ENCODE measurements at places on chromosomes 2 and 18.

DNA sequence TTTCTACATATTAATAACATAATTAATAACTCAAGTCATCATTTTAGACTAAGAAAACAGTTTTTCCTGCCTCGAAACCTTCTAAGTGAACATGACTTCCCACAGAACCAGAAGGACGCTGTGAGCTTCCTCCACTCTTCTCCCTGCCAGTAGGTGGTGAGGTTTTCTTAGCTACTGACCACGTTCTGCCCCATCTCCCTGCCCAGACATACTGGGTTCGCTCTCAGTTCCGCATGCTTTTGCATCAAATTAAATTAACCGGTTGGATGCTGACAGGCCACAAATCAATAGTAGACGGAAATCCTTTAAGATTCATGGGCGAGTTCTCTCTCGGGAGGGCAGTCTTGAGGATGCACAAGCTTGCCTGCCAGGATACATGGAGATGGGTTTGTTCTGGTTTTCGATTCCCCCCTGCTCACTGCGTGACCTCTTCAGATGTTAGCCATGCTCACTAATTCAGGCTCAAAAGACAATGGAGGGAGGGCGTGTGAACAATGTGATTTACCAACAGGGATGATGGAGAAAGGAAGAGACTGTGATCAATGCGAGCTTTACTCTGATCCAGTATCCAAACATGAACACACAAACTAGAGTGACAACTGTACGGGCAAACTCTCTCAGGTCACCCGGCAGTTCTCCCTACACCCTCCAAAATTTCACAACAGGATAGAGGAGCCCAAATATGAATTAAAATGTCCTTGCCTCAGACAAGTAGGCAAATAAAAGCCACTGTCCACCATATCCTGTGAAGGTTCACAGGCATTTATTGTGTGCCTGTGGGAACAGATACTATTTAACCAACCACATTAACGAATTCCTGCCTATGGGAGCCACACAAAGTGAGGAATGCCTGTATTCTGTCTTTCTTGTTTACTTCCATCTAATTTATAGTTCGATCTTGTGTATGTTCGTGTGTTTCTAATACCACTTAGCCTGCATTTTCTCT lies 375.7 kb downstream of the EIPR1 start:
- no peak for DNase-seq

DNA sequence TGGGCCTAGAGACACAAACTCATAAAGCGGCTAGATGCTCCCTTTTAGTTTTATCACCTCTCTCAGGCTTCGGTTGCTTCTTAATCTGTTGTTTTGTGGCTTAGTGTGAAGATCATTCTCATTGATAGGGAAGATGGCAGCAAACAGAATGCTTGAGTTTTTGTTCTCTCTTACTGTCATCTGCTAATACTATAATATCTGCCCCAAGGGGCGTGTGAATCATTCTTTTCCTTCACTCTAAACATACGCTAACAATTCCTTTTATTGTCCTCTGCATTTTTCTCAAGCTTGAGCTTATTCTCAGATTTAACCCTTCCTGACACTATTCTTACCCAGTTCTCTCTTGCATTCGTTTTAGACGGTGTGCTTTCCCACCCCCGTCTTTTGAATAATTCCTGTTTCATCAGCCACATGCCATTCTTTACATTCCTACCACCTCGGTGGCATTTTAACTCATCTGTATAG lies 323.9 kb upstream of the NRP2 start:
- DNase-seq = no peak

DNA sequence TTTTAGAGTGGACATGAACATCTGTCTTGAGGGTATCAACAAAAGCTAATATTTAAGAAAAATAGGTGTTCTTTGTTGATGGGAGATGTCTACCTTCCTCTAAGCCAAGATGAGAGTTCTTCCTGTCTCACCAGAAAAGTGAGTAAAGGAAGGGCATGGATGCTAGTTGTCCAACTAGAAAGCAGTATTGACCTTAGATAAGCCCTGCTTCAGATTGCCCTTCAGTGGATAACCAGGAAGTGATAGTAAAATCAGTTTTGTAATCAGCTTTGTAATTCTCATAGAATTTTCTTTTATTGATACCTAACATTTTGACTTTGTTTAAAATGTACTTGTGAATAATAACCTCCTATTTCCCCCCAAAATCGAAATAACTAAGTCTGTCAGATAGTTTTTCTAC lies 134.7 kb downstream of the ZNF407 start:
- DNase-seq = no peak

DNA sequence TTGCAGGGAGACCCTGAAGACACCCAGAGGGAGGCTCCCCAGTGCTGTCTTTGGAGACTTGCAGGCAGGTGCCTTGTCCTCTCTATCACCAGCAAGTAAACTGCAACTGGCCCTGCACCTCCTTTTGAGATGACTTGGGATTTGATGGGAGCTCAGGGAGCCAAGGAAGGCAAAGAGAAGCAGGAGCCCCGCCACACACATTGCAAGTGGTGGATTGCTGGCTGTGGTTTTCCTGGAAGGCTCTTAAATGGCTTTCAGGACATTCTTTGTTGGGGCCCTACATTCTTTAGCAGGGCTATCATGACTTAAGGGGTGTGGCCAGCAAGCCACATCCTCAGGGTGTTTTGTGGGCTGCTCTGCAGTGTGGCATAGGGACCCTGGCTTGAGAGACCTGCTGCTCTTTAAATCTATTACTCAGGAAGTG lies 39.9 kb upstream of the CDC42EP3 start:
- no peak for DNase-seq

DNA sequence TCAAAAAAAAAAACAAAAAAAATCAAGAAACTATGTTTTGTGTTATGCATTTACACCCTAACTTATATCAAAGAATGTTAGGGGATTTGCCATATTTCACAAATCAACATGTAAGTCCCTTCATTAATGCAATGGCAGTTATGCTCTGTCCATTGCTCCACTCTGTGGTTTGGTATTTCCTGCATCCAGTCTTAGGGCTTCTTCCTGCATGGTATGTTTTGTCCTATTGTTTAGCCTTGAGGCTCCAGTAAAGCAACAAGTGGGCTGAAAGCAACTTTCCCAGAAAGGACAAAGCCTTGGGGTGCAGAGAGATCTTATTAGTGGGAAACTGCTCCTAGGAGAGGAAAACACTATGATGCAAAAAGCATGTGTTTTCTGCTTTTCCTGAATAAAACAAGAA lies 474.1 kb downstream of the IRS1 start:
- DNase-seq = no peak

GRCh38 chr2:86433137-86433536 lies 8.0 kb upstream of the KDM3A start:
- no peak for DNase-seq

GRCh38 chr18:54033052-54033451 lies 191.4 kb downstream of the MBD2 start:
- DNase-seq = no peak

DNA sequence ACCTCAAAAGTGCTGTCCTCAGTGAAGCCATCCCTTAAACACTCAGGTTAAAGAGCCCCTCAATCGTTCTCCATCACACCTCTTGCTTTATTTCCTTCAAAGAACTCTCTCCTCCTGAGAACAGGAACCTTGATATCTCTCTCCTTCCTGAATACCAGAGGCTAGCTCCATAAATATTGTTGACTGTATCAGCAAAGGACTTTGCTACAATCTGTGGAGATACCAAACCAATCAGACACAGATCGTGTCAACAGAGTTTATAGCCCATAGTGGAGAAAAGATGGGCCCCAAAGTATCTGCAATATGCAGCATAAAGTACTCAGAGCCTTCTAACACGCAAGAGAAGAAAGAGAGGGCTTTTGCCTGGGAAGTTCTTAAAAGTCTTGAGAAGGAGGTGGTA lies 36.4 kb downstream of the PLEKHM3 start:
- no peak for DNase-seq

DNA sequence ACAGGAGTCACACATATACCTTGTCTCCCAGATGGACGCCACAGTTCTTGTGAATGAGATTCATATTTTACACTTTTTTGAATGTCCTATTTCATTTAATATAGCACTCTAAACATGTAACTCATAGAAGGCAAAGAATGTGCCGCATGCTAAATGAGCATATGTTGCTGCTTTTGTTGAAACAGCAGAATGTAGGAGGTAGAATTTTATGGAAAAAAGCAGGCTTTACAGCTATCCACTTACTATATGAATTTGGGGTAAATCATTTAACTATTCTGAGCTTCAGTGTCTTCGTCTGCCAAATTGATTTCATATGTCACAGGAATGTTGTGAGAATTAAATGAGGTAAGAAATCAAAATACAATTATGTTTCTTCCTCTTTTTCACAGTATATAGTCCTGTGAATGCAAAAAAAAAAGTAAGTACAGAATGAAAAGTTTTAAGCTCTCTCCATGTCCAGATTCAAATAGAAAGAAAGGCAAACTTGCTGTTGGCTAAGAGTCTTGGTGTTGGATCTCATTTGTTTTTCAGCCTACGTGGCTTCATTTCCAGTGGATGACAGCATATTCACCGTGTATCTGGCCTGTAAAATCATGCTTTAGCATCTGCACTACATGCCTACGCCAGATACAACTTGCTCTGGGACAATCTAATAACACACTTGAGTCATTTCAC lies 154.7 kb upstream of the CNTNAP5 start:
- no peak for DNase-seq

- DNase-seq = no peak
Observed at GRCh38 chr18:77157312-77157711, 24.7 kb upstream of the MBP start.

DNA sequence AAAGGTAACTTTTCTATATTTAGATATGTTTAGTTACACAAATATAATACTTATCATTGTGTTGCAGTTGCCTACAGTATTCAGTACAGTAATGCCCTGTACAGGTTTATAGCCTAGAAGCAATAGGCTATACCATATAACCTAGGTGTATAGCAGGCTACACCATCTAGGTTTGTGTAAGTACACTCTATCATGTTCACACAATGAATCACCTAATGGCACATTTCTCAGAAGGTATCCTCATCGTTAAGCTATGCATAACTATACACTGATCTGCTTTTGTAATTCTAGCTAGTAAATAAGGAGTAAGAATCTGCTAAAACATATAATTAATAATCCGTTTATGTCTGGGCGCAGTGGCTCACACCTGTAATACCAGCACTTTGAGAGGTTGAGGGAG lies 102.1 kb downstream of the COMMD1 start:
- DNase-seq = no peak

GRCh38 chr2:129437725-129438124 lies 541.7 kb upstream of the RAB6C start:
- DNase-seq = no peak

DNA sequence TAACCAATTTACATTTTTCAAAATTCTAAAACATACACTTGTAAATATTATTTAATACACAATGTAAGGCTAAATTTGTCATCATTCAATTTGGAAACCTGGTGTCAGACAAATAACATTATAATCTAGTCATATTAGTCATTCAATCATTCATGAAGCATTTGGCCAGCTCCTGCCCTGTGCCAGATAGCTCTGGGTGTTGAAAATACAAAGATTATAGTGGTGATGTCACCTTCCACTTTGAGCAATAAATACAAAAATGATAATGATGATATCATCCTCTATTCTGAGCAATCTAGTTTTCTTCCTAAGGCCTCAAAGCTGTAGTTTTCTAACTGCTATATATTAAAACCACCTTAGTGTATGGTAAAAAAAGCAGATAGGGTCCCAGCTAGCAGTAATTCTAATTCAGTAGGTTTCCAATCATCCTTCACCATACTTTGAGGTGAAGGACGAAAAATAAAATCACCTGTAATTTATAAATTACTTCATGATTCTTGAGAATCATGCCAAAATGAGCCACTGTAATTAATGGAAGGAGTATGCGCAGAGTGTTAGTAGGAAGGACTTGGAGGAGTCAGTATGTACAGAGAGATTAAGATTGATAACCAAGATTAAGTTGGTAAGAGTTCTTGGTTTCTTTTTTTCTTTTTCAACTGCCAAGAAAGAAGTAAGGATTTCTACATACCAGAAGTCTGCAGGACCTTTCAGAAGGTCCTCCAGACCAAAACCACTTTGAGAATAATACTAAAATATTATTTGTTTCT lies 23.2 kb downstream of the MEMO1 start:
- no peak for DNase-seq

DNA sequence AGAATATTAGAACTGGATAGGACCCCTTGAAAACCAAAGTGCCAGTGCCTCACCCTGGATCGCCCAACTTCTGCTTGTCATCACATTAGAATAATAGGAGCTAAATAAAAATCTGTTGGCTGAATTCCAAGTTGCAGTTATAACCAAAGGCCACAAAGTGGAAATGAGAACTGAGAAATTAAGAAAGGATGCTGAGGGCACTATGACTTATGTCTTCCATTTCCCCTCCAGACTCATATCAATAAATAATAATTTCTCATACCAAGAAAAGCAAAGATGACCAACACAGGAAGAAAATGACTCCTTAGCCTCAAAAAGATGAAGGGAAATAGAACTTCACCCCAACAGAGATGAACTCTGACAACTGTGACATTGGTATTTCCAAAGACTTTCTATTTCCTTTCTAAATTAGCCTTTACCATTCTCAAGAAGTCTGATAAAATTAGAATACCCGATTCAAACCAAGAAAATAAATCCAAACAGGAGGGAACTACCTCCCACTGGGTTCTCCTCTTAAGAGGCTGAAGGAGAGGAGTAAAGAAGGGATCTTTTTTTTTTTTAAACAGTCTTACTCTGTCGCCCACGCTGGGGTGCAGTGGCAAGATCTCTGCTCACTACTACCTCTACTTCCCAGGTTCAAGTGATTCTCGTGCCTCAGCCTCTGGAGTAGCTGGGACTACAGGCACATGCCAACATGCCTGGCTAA lies 46.5 kb upstream of the EPG5 start:
- DNase-seq = no peak

- no peak for DNase-seq
Observed at GRCh38 chr2:60962528-60962927, 55.0 kb upstream of the PEX13 start.

- DNase-seq = no peak
Observed at GRCh38 chr18:69961718-69962117, 14.0 kb upstream of the CD226 start.

GRCh38 chr2:232385660-232386489 lies 7.3 kb downstream of the ALPP start:
- DNase-seq = no peak

GRCh38 chr18:56853961-56854360 lies 202.8 kb downstream of the WDR7 start:
- DNase-seq = no peak

DNA sequence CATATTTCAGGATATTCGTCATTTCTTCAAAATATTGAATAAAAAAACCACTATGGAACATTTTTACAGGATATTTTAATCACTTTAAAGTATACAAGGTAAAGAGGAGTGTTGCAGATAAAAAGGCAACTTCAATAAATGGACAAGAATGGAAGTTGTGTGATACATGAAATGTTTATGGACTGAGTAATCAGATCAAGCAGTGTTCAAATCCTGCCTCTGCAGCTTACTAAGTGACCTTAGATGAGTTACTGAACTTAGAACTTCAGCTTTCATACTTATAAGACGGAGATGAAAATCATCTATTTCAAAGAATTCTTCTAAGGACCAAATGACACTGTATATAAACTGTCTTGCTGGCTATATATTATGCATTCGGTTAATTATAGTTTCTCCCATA lies 87.2 kb downstream of the LNPK start:
- no peak for DNase-seq
